Thoracic aorta (tissue), 2 donors: ENCODE measurements at places on chromosomes 11 and 22. TPM values are rescaled to one million over a fixed set of nuclear protein-coding genes. Genes with fewer than 3 reads are reported as not detected.

APOA5 gene
- total RNA-seq = not detected

C11orf42 gene
- not detected for total RNA-seq

TENM4 gene
- 13.3 TPM for total RNA-seq

SCGB2A2 gene
- total RNA-seq = 3.7 TPM

OVOL1 gene
- not detected for total RNA-seq

GRCh38 chr22:43295660-43296059 lies 47.5 kb downstream of the SCUBE1 start:
- DNase-seq = no peak

GRCh38 chr11:76723548-76723947 lies 53.0 kb upstream of the LRRC32 start:
- no peak for DNase-seq

DNA sequence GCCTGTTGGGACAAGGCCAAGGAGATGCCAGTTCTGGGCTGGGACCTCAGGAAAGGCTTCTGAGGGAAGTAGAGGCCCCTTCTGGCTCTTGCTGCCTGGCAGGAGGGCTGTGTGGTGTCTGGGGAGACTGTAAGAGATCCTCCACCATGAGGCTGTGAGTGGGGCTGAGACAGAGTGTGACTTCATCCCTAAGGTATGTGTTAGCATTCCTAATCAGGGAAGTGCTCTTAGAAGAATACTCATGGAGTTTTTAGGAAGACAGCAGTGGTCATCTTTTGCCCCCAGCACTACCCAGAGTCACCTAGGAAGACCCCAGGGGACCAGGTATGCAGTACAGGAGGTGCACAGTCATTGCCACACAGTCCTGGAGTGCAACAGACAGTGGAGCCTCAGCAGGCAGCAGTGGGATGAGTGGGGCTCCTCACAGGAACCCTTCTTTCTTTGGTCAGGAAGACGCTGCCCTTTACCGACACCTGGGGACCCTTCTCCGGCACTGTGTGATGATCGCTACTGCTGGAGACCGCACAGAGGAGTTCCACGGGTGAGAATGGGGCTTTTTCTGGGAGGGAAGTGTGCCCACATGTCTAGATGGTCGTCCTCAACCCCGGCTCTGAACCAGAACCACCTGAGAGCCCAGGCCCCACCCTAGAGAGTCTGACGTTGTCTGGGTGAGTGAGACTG lies 2.8 kb downstream of the RIC8A start:
- no peak for DNase-seq

- no peak for DNase-seq
Observed at GRCh38 chr11:118915396-118915795, 10.3 kb downstream of the BCL9L start.

- DNase-seq = no peak
Observed at GRCh38 chr22:19962246-19962908, 20.8 kb upstream of the TXNRD2 start.

GRCh38 chr22:46290121-46290842 lies 6.4 kb upstream of the GTSE1 start:
- DNase-seq = no peak

GRCh38 chr22:19965771-19966709 lies 24.4 kb upstream of the TXNRD2 start:
- no peak for DNase-seq

DNA sequence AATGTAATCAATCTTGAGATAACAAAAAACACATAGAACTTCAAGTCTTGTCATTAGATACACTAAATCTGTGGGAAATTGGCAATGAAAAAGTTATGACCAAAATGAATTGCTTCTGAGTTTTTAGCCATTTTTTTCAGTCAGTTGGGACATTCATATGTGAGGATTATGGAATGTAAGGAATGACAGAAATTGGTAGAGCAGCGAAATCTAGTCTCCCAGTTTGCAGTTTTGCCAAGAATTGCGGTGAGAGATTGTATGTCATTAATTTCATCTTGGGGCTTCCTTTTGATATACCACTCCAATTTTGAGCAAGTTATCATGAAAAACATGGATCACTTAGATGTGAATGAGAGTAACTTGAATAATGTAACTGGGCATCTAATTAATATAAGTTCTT lies 49.9 kb downstream of the SIK2 start:
- no peak for DNase-seq

GRCh38 chr11:95451682-95452081 lies 220.7 kb upstream of the SESN3 start:
- DNase-seq = no peak
